Stimulated activated CD4-positive, alpha-beta T cell treated with anti-CD3 and anti-CD28 coated beads, Interleukin-1b, Interleukin-23, amount 100 ng/mL, for 4 hours (primary cell): ENCODE measurements at places on chromosomes 6 and 20.

DNA sequence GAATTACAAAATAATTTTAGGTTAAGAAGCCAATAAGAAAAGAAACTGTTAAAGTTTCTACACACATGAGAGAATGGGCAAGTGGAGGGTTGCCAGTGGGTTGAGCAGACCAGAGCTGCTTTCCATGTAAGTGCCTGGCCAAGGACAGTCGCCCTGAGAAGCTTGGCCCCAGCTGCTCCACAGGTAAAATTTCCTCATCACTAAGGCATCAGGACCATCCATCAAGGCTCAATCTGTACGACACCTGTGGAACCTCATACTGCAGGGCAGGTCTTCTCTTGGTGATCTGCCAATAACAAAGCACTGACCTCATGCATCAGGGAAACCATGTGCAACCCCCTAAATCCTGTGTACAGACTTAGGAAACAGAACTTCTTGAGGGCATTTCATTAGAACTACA is 115.4 kb downstream of the INSM1 start:
- no peak for DNase-seq

DNA sequence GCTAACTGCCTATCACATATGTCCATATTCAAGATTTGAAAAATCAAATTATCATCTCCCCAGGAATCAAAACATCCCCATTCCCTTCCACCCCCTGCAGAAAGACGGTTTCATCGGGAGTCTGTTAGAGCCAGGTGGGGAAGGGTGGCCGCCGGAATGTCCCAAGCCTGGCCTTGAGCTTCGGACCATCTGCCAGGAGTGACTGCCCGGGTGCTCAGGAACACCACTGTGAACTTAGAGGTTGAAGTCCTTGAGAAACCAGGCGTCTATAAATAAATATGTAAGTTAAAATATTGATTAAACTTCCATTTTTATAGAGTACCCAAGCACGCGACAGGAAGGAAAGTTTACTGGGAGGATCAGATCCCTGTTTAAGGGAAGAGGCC is 250.8 kb downstream of the DLL1 start:
- DNase-seq = no peak

DNA sequence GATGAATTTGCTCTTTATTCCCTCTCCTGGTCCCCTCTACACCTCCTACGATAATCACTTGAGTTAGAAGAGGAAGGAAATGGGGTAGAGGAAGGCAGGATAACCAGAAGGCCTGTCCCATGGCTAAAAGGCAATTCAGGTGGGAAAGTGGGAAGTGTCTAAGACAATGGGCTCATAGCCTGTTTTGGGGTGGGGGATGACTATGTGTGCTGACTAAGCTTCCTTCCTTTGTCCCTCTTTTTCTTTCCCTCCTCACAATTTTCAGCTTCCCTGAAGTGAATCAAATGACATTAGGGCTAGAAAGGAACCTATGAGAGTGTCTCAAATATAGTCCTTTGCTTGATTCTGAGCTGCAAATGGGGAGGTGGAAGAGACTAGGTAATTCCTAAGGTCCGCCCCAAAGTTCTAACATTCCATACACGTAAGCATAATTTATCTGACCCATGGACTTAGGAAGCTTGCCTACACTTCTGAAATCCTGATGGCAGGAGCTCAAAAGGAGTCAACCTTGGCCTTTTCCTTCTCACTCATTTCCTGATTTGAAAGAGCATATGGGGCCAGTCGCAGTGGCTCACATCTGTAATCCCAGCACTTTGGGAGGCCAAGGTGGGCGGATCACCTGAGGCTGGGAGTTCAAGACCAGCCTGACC is 24.3 kb downstream of the EDEM2 start:
- no peak for DNase-seq

DNA sequence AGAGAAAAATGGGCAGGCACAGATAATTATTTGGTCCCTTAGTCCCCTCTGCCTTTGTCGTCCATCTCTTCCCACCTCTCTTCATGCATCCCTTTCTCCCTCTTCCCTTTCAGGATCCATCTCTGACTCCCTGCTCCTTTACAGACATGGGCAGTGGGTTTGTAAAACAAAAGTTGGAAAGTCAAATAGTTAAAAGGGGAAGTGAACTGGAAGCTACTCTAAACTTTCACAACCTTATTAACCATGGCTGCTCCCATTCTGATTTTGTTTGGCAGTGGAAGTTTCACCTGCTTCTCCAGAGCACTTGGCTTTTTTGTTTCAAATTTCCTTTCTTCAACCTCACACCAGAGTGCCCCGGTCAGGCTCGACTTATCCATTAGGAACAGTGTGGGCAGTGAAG is 1.2 kb downstream of the HLA-DQA2 start:
- DNase-seq = no peak

DNA sequence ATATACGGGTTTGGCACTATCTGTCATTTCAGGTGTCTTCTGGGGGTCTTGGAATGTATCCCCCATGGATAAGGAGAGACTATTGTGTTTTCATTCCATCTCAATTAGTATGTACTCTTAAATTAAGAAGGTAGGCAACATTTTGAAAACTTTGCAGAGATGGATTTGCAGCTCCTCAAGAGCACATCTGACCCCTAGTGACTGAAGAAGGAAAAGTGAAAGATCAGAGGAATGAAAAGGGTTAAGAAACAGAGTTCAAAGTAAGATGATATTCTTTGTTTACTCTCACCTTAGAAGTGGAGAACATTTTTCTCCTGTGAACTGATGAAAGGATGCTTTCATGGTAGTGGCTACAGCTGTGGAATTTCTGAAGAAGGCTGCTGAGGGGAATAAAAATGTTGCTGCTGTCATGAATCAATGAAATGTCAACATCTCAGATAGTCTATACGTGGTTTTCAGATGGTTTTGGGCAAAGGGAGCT is 41.5 kb downstream of the SH3BGRL2 start:
- DNase-seq = no peak

GRCh38 chr20:59804347-59804746 is 129.1 kb downstream of the SYCP2 start:
- no peak for DNase-seq

DNA sequence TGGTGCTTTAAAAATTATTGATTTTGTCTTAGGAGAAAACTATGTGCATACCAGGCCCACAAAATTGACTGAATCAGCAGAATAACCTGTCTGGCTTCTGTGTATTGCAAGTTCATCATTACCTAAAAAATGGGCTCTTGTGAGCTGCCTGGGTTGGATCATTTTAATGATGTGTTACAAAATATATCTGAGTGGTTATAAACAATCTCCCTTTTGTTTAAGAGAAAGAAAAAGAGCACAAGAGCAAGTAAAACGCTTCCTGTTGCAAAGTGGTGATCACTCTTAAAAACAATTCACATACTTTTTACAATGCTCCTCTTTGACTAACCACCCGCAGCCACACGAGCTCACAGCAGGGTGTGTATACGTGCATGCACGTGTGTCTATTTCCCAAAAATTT is 335.1 kb downstream of the HDGFL1 start:
- DNase-seq = no peak

DNA sequence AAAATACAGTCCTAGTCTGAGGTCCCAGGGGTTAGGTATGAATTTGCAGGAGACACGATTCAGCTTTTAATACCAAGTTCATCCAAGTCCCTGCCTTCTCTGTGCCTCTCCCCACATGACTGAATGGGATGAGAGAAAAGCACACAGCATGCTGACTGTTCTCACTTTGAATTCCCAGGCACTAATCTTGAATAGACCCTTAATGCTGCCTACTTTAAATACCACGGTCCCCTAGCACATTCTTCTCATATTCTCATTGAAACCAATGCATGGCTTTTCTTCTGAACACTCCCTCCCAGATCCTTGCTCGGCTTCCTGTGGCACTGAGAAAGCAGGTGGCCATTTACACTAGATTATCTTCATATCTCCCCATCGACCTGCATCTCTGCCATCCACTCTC is 30.1 kb upstream of the SCAF8 start:
- no peak for DNase-seq

DNA sequence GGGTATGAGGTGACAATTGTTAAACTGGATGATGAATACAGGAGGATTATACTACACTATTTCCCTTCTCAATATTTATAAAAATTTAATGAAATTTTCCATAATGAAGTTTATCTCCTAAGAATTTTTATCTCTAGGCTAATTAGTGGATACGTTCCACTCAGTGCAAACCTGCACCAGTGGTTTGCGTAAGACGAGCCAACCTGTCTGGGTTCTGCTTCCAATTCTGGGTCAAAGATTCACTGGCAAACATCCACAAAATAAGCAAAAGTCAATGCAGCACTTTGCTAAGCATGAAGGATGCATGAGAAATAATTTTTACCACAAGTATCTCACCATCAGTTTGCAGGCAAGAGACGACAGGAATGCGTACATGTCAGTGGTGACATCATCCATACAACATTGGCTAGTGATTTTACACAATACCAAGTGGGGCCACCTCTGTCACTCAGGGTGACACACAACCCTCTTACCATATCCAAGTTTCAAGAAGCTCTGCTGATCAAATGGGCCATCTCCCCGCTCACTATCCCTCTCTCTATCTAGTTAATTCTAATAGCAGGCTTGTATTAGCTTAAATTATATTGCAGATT is 51.7 kb downstream of the FAM50B start:
- DNase-seq = no peak

DNA sequence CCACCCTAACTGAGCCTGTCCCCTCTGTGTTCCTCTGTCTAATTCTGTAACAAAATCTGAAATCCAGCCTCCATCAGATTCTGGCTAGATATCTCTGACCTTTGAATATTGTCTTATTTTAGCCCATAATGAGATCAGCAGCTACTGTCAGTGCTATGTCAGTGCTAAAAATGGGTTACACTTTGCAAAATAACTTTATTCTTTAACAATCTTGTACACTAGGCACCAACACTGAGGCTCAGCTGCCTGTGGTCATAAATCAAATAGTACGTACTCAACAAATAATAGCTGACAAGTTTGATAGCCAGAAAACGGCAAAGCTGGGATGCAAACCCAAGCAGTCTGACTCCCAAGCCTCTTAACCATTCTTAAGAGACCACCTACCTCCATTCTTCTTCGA is 22.1 kb downstream of the TTPAL start:
- DNase-seq = no peak

GRCh38 chr20:39310363-39310995 is 348.3 kb downstream of the DHX35 start:
- DNase-seq = no peak

DNA sequence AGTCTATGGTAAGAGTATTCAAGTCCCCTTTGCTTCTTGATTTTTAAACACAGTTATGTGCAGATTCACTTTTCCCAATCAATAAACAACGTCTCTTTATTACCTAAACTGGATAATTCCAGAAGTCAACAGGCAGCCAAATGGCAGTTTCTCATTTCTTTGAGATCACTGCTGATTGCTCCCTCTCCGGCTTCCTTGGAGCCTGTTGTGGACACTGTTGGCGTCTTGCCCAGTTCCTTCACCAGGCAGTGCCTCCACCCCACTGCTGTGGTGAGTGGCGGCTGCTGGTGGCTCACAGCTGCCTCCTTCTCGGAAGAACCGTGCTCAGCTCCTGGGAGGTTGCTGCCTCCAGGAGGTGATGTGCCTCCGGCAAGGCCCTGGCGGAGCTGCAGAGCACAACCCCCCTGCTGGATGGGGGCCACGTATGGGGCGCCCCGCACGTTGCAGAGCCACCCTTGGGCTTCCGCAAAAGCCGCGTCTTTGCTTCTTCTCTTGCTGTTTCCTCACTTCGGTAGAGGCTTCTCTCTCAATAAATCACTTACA is 105.1 kb upstream of the CNKSR3 start:
- DNase-seq = no peak

DNA sequence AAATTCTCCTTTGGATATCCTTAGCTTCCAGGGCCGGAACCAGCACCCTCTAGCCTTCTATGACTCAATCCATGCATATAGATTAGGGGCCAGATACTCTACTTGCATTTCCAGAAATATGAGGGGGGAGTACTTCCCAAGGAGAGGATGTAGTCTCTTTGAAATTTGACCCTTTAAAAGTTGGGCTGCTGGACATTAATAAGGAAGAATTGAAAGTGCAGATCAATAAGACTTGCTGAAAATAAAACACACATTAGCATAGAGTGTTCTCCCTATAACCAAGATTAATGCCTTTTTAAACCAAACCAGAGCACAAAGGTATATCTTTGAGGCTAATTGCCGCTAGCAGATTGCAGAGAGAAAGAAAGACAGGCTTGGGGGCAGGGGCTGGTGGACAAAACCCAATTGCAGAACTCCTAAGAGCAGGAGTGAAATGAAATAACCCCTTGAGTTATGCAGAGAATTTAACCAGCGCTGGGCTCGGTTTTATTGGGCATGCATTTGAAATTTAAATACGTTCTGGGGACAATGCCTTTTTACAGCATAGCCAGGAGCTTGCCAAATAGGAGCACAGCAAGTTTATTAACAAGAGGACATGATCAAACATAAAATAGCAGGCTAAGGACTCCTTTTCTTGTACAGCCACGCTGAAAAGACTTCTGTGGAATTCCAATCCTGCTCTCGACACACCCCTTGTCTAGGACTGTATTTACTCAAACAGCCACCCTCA is 108.2 kb upstream of the SALL4 start:
- DNase-seq = no peak
